ENCODE measurements at places on chromosomes 5 and 9.

- ATAC-seq: no peak
Measured at GRCh38 chr5:24161559-24161958, 483.2 kb downstream of the CDH10 start.

DNA sequence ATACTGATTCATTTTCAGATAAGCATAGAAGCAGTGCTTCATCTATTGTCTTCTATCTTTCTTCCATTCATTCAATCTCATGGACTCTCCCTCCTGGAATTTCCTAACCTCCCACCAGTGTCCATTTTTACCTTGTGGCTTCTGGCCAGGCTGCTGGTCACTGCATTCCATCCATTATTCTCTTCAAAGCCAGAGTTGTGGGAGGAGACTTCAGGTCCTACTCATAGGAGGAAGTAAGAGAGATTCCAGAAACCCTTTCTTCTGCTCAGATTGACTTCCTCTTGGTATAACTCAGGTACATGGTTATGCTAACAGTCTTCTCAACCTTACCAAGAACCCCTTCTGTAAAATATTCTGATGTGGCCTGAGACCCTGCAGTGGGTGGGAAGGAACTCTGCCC, 153.3 kb upstream of the SLC12A2 start:
- ATAC-seq: no peak

DNA sequence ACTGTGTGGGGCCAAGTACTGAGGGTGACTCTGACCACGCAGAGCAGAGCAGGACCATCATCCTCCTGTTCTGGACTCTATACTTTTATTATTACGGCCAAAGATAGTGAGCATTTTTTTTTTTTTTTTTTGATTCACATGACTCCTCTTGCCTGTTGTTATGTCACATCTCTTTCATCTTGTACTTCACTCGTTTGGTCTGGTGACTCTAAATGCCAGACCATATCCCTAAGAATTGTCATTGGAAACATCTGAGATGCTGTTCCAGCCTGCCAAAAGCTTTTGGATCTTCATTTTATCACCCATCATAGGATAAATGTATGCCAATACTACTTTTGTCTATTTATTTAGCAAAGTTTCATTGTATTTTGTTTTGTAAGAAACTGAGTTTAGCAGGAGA, 168.2 kb upstream of the RAI14 start:
- no peak for ATAC-seq

- ATAC-seq: no peak
Measured at GRCh38 chr5:54630738-54631359, 113.3 kb downstream of the SNX18 start.

GRCh38 chr9:95373069-95373681, 55.7 kb upstream of the FANCC start:
- no peak for ATAC-seq

- ATAC-seq: no peak
Measured at GRCh38 chr5:20537911-20538703, 550.1 kb upstream of the CDH18 start.

GRCh38 chr9:131125038-131125287, 423 bp upstream of the NUP214 start:
- ATAC-seq: no peak

GRCh38 chr5:122959740-122960445, 76.6 kb downstream of the PPIC start:
- ATAC-seq: no peak

GRCh38 chr5:324736-325612, 3.5 kb downstream of the AHRR start:
- no peak for ATAC-seq

DNA sequence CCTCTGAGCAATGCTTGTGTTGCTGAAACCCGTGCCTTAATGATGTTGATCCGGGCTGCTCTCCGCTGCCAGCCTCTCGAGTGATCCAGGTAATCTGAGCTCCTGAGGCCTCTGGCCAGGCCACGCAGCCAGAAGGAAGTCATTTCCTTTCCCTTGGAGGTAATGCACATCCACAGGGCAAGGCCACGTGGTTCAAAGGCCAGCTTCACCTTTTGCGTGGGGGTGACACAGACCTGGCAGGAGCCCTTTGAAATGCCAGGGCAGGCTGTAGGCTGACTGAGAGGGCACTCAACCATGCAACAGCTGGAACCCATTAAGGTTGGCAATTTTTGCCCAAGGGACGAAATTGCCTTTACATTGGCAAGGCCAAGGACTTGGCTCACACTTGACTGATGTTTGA, 80.4 kb downstream of the LIX1 start:
- ATAC-seq: no peak

DNA sequence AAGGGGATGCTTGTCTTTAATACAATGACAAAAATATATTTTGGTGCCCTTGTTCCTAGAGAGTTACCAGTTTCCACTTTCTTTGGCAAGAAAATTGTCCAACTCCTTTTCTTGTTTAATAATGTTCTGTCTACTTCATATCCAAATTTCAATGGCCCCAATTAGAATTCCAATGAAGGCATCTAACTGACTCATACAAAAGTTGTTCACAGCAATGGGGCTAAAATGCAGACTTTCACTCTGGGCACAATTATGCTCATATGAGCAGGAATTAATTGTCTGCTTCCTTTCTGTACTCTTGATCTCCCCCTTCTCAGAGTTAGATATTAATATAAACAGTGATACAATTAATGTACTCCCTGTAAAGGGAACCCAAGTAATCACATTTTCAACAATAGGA, 42.1 kb upstream of the ZNF622 start:
- ATAC-seq: no peak

DNA sequence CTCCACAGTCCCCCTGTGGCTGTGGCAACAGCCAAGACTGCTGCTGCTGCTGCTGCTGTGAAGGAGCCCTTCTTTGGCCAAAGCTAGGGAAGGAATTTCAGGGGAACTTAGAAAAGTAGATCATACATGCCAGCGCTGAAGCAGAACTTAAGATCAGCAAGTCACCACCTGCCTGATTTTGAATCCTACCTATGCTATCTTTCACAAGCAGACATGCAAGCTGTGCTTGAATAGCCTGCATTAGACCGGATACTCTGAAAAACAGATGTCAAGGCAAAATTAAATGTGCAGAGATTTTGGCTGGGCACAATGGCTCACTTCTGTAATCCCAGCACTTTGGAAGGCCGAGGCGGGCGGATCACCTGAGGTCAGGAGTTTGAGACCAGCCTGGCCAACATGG, 99.3 kb upstream of the ZNF366 start:
- no peak for ATAC-seq

GRCh38 chr5:134517553-134517952, 7.9 kb upstream of the JADE2 start:
- no peak for ATAC-seq

DNA sequence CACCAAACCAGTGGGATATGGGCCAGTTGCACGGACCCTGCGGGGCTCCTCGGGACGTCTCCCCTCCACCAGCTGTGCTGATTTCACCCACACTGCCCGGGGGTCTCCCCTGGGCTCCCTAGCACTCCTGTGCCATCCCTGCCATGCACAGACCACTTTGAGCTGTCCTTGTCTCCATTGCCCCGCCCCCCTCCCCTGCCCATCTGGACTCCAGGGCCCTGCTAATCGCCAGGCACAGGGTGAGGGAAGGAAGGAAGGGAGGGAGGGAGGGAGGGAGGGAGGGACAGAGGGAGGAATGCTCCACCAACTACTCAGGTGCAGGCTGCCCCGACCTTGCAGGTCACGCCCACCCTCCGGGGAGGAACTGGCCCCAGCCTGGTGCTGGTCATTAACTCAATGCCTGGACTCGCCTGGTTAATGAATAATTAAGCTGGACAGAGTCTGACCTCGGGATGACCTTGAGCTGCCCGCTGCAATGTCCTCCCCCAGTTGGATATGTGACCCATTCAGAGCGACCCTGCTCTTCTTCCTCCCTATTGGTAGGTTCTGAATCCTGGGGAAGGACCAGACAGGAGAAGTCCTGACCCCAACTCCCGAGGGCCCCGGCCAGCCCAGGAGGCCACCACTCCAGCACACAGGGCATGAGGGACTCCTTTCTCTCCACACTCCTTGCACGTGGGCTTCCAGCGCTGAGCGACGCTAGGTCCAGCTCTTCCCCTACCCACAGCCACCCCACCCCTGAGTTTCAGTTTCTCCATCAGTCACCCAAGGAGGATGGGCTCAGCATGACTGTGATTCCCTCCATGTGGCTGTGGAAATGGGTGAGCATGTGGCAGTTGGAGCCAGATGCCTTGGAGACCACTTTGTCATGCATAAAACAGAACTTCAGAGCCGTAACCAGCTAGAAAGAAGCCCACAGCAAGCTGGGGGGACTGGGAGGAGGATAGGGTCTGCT, 62.1 kb downstream of the C9orf50 start:
- ATAC-seq: no peak

- ATAC-seq: no peak
Measured at GRCh38 chr5:5017827-5018577, 122.1 kb upstream of the ADAMTS16 start.

- ATAC-seq: no peak
Measured at GRCh38 chr5:56525113-56525512, 290.2 kb upstream of the MAP3K1 start.

- ATAC-seq: no peak
Measured at GRCh38 chr9:127660886-127661741, 45.7 kb upstream of the CFAP157 start.

GRCh38 chr5:137454671-137455070, 44.5 kb downstream of the SPOCK1 start:
- no peak for ATAC-seq

DNA sequence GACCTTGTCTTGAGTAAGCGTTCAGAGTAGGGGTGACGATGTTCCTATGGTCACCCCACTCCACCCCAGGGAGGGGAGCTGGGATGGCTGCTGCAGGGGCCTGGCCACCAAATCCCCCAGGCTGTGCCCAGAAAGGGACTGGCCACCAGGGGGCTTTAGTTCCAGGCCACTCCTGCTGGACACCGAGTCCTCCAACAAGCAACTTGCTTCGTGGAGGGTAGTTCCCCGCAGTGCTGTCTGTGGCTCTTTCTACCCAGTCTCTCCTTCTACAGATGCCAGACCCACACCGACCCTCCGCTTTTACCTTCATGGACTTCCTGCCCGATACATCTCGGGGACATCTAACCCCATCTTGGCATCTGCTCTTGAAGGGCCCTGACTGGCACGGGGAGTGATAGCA, 35.7 kb upstream of the GABRP start:
- ATAC-seq: no peak

- ATAC-seq: no peak
Measured at GRCh38 chr5:140883927-140884697, 2.2 kb downstream of the PCDHA13 start.

DNA sequence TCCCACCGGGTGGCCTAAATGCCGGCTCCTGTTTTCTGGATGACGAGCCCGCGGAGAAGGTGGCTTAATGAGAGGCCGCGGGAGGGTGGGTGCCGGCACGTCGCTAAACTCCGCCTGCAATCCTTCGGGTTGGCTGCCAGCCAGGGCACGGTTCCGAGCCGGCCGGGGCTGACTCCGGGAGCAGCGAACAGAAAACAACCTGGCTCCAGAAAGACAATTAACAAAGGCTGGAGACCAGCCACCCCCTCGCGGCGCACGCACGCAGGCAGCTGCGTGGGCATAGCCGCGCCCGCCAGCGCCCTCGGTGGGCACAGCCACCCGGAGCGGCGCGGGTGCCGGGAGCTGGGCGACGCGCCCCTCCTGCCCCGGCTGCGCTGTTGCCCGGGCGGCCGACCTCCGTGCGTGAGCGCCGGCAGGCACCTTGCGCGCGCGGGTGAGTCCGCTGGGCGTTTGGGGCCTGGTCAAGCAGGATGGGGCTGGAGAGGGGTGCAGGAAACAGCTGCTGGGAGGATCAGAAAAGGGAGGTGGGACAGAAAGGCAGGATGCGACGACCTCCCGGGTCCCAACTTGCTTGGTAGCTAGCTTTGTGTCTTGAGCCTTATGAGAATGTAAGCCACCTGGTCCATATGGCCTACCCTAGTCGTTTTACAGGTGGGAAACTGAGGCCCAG, at the start of gene ARHGEF37:
TSS of gene ARHGEF37 (plus strand) at position 307 of the 670 bp plus-strand sequence. CDS start 16,272 bp downstream, outside the sequence.
- ATAC-seq: peak; percentile 63

DNA sequence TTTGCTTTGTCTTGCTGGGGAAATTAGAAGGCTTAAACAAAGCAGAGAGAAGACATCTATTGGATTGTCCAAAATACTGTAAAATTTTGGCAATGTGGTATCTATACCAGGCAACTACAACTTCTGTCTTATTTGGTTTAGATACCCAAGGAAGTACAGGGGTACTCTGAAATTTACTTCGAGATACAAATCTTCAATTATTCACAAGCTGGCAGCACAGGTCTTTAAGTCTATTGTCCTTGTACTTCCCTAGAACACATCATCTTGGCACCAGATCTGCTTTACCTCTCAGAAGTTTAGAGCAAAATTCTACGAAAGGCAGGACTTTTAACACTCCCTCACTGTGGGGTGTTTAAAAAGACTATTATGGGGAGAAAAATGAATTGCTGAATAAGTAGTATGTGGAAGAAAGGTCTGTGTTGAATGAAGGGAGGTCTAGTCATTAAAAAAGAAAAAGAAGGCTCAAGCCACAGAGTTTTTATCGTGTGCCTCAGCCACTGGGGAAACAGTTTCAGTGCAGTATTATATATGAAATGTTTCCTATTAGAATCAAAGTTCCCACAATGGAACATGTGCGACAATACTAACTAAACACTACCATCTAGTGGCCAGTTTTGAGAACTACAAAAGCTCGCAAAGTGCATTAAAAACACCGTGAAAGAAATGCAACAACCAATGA, 93.7 kb downstream of the PDE4D start:
- peak; percentile 36 for ATAC-seq

DNA sequence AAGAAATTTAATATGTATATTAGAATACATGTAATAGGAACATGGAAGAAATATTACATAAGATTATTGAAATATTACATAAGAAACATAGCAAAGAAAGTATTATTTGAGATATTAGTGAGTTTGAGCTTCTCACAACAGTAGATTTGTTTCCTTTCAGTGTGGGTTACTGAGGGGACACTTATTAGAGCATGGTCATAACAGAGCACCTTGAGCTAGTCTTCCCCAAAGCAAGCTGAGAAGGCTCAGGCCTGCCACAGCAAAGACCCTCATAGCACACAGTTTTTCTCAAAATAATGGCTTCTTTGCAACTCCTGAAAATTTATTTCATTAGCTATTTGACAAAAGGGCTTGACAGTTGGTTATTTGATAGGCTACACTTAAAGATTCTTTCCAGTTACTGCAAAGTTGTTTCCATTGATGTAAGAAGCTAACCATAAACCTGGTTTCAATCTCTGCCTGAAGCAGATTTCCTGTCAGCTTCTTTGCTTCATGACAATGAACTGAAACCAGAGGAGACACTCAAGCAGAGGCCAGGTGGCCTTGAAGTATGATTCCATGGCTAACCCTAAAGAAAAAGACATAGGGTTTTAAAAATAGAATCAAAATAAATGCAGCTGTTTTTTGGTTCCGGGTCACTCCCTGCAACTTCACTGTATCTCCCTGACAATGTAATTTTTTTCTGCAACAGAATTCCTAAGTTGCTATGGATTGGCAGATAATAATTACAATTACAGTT, 68.6 kb downstream of the ERMP1 start:
- peak; percentile 12 for ATAC-seq

GRCh38 chr5:172558076-172558976, 82.7 kb upstream of the NEURL1B start:
- ATAC-seq: no peak

GRCh38 chr5:7876867-7877266, 7.9 kb downstream of the MTRR start:
- ATAC-seq: peak; percentile 82

- no peak for ATAC-seq
Measured at GRCh38 chr5:141997358-141997960, 15.4 kb downstream of the GNPDA1 start.

GRCh38 chr9:127311239-127311741, 46.7 kb downstream of the GARNL3 start:
- ATAC-seq: no peak

GRCh38 chr5:172494630-172495505, 40.5 kb upstream of the SH3PXD2B start:
- ATAC-seq: no peak

Measured in activated CD4-positive, CD25-positive, alpha-beta regulatory T cell treated with anti-CD3 and anti-CD28 coated beads, Interleukin-2, amount 50 U/mL, for 24 hours (primary cell).